ENCODE measurements at places on chromosomes 7 and 10.

DNA sequence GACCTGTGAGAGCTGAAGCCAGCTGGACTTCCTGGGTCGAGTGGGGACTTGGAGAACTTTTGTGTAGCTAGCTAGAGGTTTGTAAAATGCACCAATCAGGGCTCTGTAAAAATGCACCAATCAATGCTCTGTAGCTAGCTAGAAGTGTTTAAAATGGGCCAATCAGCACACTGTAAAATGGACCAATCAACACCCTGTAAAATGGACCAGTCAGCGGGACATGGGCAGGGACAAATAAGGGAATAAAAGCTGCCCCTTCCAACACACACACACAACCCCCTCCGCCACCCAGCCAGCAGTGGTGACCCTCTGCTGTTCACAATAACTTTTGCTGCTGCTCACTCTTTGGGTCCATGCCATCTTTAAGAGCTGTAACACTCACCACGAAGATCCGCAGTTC lies 7.1 kb downstream of the ZNF511 start:
- DNase-seq, result no peak

DNA sequence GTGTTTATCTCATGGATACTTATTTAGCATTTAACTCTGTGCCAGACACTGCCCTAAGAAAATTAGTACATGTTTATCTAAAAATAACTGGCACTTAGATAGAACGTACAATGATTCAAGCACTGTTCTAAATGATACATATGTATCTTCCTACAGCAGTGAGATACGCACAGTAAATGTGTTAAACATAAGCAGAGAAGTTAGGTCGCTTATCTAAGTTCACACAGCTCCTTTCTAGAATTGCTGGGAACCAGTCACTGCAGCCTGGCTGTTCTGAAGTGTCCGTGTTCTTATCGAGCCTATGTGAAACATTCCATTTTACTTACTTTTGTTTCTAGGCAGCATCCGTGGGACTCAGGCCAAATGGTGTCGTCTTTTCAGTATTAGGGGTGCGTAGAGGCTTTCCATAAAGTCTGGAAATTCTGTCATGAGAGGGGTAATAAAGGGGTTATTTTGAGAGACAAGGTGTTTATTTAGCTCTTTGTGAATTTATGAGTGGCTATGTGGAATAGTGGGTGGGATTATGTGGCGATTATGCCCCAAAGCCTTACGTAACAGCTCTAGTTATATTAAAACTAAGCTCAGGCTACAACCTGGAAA lies 186.9 kb downstream of the SND1 start:
- no peak for DNase-seq

GRCh38 chr7:3927446-3928110 lies 626.5 kb downstream of the SDK1 start:
- DNase-seq, result no peak

GRCh38 chr10:132292287-132293200 lies 15.2 kb downstream of the STK32C start:
- no peak for DNase-seq

DNA sequence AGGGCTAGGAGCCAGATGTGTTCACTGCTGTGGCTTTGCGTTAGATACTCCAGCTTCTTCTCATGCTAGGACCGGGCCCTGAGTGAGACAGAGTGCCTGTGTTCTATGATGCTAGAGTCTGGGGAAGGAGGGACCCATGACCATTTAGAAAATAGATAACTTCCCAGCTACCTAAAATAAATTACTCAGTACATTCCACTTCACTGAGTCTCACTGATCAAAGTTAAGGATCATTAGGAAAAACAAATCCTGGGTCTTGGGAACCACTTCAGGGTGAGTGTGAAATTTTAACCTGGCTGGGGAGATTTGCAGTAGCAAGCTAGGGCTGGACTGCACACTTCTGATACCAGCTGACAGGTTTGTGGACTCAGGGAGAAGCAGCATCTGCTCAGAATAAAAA lies 138.1 kb downstream of the EMX2 start:
- DNase-seq, result no peak

DNA sequence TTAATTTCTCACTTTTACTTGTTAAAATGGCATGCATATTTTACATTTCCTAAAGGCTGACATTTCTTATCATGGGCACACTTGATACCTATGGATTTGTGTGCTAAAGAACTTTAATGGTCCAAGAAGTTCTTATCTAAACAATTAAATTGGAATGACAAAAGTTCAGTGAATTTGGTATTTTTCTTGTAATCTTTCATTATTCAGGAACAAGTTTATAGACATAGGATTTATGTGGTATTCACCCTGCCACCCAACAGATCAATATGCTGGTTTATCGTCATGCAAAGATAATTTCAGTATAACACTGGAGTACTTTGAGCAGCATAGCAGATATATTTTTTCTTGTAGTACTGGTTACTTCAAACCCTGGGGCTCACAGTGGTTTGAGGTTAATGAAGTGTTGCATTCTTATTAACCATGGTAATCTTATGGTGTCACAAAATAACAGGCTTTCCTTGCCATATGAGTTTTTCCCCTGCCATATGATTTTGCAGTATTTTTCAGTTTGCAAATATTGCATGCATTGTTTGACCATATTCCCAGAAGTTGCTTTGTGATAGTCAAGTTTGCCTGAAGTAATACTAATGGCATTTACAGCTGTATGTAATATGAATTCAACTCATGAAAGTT lies 148.8 kb downstream of the PPP1R9A start:
- no peak for DNase-seq

DNA sequence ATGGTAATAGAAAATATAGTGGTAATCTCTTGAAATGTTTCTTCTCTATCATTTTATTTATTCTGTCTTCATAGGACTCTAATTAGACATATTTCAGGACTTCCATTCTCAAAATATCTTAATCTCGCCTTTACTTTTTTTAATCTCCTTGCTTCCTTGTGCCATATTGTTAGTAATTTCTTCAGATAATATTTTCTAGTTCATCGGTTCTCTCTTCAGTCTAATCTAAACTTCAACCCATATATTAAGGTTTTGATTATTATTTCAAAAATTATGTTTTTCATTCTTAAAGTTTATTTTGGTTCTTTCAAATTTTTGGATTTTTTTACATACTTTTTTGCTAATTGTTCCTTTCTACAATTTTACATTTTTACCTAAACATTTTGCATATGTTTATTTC lies 237.9 kb upstream of the DGKB start:
- DNase-seq, result no peak

DNA sequence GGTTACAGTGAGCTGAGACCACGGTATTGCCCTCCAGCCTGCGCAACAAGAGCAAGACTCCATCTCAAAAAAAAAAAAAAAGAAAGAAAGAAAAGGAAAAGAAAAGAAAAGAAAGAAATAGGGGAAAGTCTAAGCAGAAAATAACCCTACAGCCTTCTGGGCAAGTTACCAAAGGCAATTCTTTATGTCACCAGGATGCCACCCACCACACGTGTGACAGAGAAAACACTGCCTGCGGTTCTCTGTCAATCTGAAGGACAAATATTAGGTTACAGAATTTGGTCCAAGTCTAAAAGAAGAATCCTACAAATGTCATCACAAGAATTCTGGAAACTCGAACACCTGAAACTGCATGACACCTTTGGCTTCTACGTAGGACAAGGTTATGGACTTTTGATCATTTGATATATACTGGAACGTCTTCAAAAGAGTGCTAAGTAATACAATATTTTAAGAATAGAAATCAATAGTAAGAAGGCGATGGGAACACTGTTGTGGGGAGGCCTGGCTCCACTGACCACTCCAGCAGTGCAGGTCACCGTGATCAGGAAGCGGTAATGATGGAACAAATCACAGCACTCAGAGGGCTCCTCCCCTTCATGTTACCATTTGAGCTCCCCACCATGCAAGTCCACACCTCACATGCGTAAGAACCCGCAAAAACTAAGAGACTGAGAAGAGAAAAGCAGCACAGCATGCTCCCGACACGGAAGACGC lies 75.8 kb downstream of the MAD1L1 start:
- no peak for DNase-seq

DNA sequence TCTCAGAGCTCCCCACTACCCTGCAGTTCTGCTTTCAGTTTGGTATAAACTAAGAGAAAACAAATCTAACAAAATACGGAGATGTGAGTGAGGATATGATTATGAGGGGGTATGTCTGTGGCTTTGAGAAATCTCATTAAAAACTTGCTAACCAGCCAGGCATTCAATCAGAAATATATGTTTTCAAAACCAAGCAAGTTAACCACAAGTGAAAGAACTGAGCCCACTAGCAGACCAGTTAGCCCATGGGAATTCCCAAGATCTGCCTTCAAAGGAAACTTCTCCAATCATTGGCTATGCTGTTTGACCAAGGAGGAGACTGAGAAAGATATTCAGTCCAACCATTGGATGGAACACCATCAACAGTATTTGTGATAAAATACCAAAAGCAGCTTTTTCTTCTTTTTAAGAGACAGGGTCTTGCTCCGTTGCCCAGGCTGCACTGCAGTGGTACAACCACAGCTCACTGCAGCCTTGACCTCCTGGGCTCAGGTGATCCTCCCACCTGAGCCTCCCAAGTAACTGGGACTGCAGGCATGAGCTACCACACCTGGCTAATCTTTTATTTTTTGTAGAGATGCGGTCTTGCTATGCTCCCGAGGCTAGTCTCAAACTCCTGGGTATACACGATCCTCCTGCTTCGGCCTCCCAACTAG lies 41.2 kb downstream of the FGFR2 start:
- no peak for DNase-seq

- no peak for DNase-seq
These were observed 174.8 kb upstream of the CDCA7L start for GRCh38 chr7:22120391-22121053.

GRCh38 chr10:76071653-76072365 lies 640.4 kb downstream of the LRMDA start:
- no peak for DNase-seq

- DNase-seq, result no peak
These were observed 41.9 kb downstream of the DPCD start for GRCh38 chr10:101629837-101630632.

GRCh38 chr10:120042705-120043104 lies 150.2 kb downstream of the SEC23IP start:
- no peak for DNase-seq

GRCh38 chr10:7084280-7085005 lies 326.4 kb downstream of the SFMBT2 start:
- DNase-seq, result no peak

- no peak for DNase-seq
These were observed 103.5 kb downstream of the SND1 start for GRCh38 chr7:127755521-127755920.

GRCh38 chr7:33814400-33814799 lies 90.9 kb upstream of the BMPER start:
- DNase-seq, result no peak

DNA sequence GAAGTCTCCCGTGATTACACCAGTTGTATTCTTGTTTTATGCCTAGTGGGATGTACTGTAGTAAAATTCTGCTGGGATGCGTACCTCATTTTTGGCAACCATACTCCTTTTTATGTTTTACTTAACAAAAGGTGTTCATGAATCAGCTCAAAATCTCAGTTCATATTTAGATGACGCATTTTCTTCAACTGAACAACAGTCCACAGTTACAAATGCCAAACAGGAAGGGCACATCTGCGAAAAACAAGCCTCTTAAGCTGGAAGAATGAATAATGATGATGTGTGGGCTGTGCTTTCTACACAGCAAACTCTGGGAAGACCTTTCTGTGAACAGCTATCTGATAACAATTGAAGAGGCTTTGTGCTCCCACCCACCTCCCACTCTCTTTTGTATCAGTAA lies 68.4 kb upstream of the NRBF2 start:
- DNase-seq, result no peak

- no peak for DNase-seq
These were observed 202.7 kb downstream of the TAX1BP1 start for GRCh38 chr7:27942711-27943110.

DNA sequence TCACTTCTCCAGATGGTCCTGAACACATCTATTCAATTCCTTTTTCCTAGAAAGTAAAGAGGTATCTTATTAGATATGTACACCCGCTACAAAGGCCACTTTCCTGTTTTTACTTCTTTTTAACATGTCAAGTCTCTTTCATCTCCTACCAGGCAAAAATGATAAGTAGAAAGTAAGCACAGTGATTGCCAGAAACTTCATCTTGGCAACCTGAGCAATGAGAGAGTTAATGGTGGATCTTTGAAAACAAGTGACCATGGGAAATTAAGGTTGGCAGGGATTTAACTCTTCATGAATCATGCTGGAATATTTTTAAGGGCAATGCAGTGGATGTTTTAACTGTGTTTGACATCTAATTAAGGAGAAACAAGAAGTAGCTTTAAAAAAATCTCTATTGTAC lies 2.7 kb downstream of the SEMA3A start:
- DNase-seq, result no peak

DNA sequence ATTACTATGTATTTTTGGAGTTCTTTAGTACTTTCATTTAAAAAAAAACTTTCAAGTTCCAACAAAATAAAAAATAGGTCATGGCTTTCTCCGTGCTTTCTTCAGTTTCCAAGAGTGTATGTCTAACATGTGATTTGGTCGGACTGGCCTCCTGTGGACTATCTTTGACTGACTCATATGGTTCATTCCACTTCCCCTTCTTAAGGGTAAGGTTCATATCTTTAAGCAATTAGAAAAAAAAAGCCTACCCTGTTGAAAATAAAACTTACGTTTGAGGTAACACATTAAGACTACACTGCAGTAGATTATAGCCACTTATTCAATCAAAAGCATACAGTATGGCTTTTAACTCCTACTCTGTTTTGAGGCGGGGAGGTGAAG lies 112.8 kb upstream of the AHR start:
- DNase-seq, result no peak

DNA sequence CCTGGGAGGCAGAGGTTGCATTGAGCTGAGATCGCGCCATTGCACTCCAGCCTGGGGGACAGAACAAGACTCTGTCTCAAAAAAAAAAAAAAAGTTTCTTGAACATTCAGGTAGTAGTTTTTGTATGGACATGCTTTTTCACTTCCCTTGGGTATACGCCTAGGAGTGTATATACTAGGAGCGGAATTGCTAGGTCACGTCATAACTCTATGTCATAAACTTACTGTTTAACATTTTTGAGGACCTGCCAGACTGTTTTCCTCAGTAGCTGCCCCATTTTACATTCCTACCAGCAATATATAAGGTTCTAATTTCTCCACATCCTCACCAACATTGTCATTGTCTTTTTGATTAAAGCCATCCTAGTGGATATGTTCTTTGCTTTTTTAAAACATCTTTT lies 51.6 kb downstream of the MKI67 start:
- DNase-seq, result no peak

DNA sequence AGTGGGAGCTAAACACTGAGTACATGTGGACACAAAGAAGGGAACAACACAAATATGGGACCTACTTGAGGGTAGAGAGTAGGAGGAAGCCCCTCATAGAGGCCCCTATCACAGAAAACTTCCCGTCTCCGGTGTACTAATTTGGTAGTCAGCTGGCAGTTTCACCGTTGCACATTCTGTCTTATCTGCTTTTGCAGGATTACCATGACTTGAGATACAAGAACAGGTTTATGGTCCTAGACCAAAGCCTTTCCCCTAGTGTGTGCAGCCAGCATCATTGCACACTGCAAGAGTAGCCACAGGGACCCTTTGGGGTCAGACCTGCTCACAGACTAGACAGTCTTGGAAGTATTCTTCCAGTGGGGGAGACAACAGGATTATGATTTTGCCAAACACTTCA lies 5.9 kb upstream of the IFIT1B start:
- no peak for DNase-seq

GRCh38 chr10:127142856-127143255 lies 53.5 kb downstream of the INSYN2A start:
- DNase-seq, result no peak

All from stimulated activated CD4-positive, alpha-beta T cell treated with anti-CD3 and anti-CD28 coated beads, Interleukin-4, amount 100 ng/mL, for 48 hours (primary cell).